ENCODE measurements at places on chromosomes 6 and 20.

GRCh38 chr6:149211046-149211571, 106.4 kb upstream of the TAB2 start:
- DNase-seq = peak; percentile 16

DNA sequence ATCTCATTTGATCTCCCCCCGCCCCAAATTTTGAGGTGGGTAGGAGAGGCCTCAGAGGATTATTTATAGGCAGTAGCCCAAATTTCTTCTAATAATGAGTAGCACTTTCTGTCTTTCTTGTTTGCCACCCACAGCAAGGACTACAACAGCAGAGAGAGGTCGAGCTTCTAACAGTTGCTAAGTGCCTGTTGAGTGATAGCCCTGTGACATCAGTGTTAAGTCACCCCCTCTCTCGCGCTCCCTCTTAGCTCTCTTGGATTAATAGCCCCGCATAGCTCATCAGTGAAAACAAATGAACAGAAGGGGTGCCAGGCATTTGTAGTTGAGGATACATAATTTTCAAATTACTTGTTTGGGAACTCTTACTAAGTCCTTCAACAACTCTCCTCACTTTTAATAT, 3.5 kb downstream of the ANKRD60 start:
- DNase-seq = no peak

GRCh38 chr6:11767458-11767857, 11.1 kb downstream of the ADTRP start:
- peak; percentile 45 for DNase-seq

- DNase-seq = peak; percentile 50
These were observed 62.5 kb upstream of the LOC128125822 start for GRCh38 chr6:63509652-63510352.

- DNase-seq = no peak
These were observed 251.8 kb downstream of the NRN1 start for GRCh38 chr6:5754904-5755303.

DNA sequence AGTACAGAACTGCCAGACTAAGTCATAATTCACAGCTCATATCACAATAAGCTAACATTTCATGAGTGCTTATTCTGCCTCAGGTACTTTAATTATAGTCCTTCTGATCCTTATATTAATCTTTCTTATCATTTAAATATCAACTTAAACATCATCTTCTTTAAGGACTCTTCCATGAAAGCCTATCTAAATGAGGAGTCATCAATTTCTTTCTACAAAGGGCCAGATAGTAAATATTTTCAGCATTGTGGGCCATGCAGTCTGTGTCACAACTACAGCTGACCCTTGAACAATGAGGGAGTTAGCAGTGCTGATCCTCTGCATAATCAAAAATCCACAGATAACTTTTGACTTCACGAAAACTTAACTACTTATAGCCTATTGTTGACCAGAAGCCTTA, 306.4 kb downstream of the TSHZ2 start:
- DNase-seq = no peak

GRCh38 chr6:15026832-15027231, 219.0 kb upstream of the JARID2 start:
- peak; percentile 12 for DNase-seq

DNA sequence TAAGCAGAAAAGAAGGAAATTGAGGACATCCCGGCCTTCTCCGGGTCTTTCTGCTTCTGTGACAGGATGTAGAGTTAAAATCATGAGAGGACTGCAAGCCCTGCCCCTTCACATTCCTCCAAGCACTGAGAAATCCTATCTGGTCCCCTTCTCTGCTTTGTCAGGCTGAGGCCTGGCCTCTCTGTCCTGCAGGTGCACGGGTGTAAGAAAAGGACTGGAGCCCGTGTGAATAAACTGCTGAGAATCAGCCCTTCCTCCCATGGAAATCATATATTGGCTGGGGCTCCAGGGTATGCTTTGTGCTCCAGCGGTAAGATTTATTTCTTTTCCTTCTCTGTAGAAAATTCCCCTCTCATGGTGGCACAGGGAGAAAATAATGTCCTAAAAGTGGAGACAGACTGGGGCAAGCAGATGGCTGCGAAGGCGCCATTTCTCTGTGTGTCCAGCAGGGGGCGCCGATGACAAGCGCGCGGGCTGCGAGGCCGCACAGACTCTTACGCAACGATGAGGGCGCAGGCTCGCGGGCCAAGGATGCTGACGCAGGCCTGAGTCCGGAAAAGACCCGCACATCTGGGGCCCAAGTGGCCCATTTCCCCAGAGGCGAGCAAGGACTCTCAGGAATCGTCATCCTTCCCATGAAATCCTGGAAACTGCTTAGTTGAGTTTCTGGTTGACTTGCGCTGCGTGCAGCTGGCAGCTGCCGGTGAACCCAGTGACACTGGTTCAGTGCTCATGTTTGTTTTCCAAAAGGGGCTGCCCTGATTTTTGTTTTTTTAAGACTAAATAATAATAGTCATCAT, 258.6 kb downstream of the ADGB start:
- DNase-seq = peak; percentile 77

DNA sequence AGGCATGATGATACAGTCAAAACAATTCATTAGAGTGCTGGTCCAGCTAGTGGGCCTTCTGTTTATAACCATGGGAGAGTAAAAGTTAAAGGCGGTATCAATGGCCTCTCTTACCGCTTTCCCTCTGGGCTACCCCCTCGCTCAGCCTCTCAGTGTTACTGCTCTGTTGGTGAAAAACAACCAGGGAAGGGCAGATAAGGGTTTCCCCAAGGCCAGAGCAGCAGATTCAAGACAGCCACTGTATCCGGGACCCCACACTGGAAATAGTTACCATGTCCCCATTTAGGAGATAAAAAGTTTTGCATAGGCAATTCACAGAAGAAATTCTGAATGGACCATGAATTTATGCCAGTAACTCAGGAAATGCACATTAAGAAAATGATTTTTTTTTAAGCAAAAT, 13.4 kb downstream of the SCGN start:
- DNase-seq = no peak

DNA sequence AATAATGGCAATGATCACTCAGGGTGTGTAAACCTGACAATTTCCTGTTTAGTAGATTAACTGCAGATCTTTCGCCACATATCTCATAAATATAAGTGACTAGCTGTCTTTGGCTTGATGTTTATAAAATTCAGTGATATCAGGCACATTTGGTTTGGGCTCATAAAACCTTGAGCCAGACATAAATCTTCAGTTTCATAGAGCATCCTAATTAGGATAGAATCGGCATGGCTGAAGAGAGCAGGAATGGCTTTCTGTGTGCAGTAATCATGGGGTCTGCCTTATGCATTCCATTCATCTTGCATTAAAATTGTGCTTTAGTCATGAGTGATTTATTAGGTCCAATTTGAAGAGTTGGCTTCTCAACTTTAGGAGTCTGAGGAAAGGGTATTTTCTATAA, 27.2 kb downstream of the AIG1 start:
- DNase-seq = no peak

DNA sequence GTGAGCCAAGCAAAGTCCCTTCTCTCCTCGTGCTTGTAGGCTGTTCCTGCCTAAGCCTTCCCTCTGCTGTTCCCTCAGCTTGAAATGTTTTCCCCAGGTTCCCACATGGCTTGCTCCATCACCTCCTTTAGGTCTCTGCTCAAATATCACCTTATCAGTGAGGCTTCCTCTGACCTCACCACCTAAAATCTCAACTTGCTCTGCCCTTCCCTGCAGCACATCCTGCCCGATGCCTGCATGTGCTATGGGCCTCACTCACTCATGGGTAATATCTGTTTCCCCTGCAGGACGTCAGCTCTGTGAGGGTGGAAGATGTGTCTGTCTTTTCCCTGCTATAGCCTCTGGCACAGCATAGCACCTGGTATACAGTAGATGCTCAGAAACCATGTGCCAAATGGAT, 29.9 kb upstream of the FKBP1A start:
- DNase-seq = no peak

DNA sequence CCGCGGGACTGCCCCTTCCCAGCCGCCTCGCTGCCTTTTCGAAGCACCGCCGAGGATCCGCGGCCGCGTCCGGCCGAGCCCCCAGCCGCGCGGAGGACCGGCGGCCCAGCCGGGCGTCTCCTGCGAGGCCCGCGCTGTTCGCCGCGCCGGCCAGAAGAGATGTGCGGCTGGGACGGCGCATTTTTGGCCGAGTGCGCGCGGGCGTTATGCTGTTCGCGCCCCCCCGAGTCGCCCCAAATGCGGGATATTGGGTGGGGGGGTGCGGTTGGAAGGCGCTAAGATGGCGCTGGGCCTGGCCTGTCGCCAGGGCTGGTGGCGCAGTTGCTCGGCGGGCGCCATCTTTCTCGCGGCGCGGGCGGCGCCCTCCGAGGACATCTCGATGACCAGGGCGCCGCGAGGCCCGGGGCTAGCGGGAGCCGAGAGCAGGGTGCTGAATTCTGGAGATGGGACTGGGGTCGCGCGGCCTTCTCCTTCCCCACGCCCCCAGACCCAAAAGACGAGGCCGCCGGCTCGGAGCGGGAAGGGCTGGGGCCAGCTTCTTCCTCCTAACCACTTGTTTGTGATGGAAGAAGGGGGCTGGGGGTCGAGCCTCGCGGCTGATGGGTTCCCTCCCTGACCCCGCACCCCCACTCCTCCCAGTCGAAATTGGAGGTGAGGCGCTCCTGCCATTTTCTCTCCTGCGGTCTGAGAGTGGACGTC, 1.5 kb downstream of the BICRAL start:
- peak; percentile 73 for DNase-seq

GRCh38 chr6:8274226-8274625, 161.1 kb downstream of the SLC35B3 start:
- no peak for DNase-seq

- DNase-seq = no peak
These were observed 28.0 kb downstream of the OSBPL2 start for GRCh38 chr20:62266340-62266739.

DNA sequence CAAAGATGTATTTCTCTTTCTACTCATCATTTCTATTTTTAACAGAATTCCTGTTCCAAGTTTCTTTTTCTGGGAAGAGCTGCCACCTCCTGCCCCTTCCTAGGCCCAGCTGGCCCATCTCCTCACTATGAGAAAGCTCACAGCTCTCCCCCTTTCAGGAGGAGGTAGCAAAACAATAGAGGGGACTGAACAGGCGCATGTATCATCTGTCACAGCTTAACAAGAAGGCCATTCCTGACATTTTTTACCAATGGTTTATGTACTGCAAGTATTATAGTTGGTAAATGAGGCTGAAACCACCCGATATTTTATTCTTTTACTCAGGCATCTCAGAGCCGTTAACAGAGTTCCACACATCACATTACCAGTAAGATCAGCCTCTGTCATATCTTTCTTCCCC, 103.7 kb upstream of the MTHFD1L start:
- no peak for DNase-seq

DNA sequence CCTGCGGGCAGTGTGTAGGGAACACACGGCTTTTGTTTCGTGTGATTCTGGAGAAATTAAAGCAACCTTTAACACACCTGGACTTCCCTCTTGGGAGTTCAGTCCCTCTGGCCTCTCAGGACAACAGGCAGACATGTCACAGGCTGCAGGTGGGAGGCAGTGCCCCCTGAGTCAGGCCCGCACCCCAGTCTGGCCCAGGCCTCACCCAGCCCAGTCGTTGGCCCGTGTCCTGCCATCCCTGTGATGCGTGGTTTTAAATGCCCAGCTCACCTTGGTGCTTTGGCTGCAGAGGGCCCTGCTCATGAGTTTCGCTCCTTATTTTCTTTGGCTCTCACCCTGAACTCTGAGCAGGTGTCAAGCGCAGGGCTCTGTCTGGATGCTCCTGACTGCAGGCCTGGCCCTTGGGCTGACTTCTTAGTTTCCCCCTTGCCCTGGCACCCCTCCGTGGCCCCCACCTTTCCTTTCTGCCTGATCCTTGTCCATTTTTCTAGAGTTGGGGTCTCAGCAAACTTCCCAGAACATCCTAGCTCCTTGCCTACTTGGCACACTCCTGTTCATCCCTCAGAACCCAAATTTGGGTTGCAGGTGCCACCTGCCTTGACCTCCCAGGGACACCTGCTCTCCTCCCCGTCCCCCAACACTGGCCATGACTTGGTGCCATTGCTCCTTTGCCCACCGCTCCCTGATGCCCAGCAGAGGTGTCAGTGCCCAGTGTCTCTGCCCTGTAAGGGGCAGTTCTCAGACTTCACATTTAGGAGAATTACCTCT, 2.2 kb upstream of the CABLES2 start:
- DNase-seq = no peak

DNA sequence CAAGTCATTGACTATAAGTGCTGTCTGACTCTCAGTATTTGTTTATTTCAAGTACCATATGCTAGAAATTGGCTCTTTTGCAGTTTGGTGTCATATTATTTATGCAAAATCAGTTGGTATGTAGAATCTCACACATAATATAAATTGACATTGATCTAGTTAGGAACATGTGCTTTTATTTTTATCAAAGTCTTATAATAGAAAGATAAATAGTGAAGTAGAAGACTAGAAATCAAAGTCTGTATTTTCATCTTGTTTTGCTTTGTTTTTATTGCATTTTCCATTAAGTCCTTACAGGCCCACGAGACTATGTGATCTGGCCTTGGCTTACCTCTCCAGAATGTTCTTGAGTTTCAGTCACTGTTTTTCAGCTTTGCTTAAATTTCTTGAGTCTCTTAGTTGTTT, 300.3 kb downstream of the LAMA2 start:
- no peak for DNase-seq

DNA sequence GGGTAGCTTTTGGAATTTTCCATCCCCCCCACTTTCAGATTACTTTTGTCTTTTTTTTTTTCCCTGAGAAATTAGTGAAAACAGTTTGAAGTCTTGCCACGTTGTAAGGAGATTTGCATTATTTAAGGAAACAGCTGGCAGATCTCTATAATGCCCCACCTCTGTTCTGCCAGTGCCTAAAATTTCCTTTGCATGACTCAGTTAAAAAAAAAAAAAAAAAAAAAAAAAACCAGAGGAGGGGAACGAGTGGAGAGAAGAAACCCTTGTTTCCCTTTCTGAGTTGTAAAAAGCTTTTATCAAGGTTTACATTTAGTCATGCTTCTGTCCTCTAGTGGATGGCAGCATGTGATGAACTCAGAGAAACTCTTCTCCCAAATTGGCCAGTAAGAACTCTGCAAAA, 33.5 kb downstream of the CARMIL1 start:
- DNase-seq = peak; percentile 66

GRCh38 chr6:155341130-155341828, 27.0 kb upstream of the TFB1M start:
- peak; percentile 96 for DNase-seq

DNA sequence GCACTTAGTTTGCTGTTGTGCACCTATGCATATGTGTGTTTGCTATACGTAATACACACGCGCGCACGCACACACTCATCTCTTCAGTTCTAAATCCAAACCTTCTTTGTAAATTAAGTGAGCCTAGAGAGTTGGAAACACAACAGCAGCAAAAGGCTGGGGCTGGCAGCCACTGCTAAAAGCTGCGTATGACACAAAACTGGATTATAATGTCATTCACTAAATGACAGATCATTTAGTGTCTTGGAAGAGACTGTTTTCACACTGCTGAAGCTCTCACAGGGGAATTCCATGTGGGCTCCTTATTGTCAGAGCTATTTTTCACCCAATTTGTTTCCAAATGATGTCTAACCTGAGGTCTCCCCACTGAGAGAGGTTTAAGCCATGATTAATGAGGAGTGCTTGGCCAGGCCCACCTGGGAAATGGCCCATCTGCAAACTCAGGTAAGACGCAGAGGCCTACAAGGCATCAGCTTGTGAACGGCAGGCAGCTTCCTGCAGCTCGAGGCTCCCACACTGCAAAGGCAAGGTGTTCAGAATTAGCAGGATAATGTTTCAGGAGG, 94.2 kb downstream of the OLIG3 start:
- DNase-seq = no peak
